ENCODE measurements at places on chromosomes 3 and 15. TPM values are rescaled to one million over a fixed set of nuclear protein-coding genes. Genes with fewer than 3 reads are reported as not detected.

Gene LYZL4
- not detected for total RNA-seq

Gene ALDH1A3
- total RNA-seq, result 3.7 TPM

Gene SHC4
- 1.5 TPM for total RNA-seq

Gene TRIM69
- total RNA-seq, result 51.9 TPM

Gene PLA1A
- total RNA-seq, result 2.0 TPM

Gene RFTN1
- 26.8 TPM for total RNA-seq

Gene ZNF860
- total RNA-seq, result 0.27 TPM

Gene TRIM59
- 0.73 TPM for total RNA-seq

DNA sequence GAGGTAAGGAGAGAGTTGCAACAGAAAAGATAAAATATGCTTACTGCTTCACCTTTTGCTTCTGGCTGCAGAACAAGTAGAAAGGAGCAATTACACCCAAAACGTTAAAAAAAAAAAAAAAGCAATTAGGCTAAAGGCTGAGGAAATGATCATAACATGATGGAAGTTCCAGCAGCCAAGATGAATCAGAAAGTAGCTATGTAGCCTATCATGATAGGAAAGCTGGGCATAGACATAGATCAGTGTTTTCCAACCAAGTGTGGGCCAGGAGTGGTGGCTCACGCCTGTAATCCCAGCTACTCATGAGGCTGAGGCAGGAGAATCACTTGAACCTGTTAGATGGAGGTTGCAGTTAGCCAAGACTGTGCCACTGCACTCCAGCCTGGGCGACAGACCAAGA is 52.6 kb downstream of the AGTR1 start:
- no peak for DNase-seq

- DNase-seq, result no peak
These were observed 43.5 kb downstream of the EAF1 start for GRCh38 chr3:15470849-15471248.

DNA sequence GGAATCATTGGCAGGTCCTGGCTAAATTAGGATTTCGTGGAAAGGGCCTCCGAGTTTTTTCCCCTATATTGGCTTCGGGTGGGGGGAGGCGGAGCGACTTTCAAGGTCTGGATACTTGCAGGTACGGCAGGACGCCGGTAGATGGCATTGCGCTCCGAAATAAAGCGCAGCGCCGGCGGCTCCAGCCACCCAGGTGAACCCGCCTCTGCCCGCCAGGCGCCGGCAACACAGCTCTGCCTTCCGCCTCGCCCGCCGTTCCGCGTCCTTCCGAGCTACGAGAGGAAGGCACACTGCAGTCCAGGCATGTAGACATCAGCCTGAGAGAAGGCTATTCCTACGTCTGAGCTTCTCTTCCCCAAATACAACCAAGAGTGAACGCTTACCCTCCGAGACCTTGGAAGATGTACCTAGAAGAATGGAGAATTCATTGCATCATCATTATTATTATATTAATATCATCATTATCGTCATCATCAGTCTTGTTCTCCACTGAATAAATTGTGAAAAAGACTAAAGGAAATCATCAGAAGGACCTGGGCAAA is 514.1 kb downstream of the MECOM start:
- peak; percentile 89 for DNase-seq

- no peak for DNase-seq
These were observed 3.1 kb downstream of the MYLK start for GRCh38 chr3:123880998-123881561.

GRCh38 chr3:7272203-7272602 is 411.3 kb downstream of the GRM7 start:
- no peak for DNase-seq

- DNase-seq, result peak; percentile 83
These were observed 114.9 kb upstream of the MEF2A start for GRCh38 chr15:99450896-99451358.

GRCh38 chr15:59200560-59200959 is 6.1 kb upstream of the LDHAL6B start:
- DNase-seq, result no peak

DNA sequence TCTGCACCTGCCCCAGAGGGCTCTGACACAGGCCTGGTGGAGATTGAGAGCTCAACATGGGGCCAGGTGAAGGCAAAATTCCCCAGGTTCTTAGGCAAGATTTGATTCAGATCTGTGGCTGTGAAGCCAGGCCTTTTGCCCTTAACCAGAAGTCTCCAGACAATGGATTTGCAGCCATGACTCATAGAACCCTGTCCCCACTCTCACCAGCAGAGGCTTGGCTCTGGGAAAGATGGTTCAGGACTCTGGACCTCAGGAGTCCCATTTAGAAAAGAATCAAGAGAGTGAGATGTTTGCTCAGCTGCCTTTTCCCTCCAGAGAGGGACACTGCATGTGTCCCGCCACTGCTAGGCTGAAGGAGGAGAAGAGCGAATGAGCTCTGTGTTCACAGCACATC is 361.4 kb upstream of the ICE2 start:
- no peak for DNase-seq

DNA sequence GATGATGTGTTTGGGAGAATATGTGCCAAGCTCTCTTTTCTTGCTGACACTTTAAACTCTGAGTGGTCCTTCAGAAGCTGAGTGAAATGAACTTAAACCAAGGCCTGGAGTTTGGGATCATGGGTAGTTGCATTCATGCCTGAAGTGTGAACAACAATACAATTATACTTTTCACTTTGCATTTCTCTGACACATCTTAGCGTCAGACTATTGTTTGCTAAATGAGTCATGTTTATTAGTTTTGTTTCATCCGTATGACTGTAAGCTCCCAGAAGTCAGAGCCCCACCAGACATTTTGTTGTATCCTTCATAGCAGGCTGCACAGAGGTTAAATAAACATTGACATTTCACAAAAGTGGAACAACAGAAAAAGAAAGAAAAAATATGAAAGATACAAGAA is 542.6 kb downstream of the TUSC7 start:
- DNase-seq, result no peak

Data from Right ventricle myocardium inferior (tissue), 1 donor.